Glomerular endothelial cell (primary cell): ENCODE measurements at places on chromosomes 13 and 19. TPM values are rescaled to one million over a fixed set of nuclear protein-coding genes. Genes with fewer than 3 reads are reported as not detected.
A peak's percentile ranks its signal among the peaks of the same experiment; 100 is the strongest.

DNA sequence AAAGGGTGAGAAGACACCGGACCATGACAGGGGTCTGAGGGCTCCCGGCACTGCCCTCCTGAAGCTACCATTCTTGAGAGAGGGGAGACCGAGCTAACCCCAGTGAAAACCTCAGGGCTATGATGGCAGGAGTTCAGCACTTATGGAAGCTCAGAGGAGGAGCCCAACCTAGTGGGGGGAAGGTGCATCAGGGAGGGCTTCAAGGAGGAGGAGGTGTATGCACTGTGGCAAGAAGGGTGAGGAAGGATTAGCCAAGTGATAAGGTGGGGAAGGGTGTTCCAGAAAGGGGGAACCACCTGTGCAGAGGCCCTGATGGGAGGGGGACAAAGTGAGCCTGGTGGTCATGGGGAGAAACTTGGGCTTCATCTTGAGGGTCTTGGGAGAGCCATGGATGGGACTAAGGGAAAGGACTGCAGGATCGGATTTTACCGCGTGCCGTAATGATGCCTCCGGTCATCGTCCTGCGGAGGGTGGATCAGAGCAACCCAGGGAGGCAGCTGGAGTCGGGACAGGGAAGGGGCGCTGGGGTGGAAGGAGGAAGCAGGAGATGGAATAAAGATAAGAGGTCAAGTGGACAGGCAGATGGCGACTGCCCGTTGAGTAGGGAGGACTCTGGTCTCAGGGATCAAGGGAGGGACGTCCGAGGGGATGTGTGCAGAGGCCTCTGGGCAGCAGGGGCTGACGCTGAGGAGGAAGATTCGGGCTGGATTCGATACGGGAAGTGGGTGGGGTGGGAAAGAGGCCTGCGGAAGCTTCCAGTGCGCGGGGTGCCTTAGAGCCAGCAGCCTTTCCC lies 13.3 kb upstream of the PSMD8 start:
- DNase-seq = no peak

DNA sequence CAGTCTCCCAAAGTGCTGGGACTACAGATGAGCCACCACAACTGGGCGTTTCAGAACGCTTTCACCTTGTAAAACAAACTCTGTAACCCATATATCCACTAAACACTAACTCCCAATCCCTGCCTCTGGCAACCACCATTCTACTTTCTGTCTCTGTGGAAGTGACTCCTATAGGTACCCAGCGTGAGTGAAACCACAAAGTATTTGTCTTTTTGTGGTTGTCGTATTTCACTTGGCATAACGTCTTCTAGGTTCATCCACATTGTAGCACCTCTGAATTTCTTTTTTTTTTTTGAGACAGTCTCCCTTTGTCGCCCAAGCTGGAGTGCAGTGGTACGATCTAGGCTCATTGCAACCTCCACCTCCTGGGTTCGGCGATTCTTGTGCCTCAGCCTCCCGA lies 44.8 kb downstream of the BRD4 start:
- no peak for DNase-seq

DNA sequence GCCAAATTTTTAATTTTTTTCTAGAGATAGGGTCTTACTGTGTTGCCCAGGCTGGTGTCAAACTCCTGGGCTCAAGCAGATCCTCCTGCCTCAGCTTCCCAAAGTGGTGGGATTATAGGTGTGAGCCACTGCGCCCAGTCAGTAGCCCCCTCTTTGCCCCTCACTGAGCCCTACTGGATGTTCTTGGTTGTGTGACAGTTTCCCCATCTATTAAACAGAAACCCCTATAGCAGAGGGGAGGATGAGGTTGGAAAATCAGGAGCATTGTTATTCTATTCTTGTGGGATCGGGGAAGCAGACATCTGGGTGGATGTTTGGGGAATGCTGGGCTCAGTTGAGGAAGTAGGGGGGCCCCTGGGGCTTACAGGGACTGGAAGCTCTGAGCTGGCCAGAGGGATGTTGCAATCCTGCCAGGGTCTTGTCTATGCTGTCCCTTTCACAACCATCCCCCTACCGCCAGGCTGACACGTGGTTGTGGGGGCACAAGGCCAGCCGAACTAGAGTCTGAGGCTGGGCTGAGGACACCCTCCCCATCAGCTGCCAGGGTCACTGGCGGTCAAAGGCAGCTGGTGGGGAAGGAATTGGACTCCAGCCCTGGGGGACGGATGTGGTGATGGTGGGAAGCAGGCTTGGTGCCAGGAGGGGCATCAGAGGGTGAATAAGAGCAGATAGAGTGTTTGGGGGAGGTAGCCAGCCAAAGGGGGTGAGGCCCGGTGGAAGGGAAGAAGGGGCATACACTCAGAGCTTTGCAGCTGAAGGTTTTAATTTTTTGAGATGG lies 10.9 kb downstream of the APOC1 start:
- no peak for DNase-seq

GRCh38 chr19:53034948-53035675 lies 9.4 kb upstream of the ERVV-2 start:
- no peak for DNase-seq

DNA sequence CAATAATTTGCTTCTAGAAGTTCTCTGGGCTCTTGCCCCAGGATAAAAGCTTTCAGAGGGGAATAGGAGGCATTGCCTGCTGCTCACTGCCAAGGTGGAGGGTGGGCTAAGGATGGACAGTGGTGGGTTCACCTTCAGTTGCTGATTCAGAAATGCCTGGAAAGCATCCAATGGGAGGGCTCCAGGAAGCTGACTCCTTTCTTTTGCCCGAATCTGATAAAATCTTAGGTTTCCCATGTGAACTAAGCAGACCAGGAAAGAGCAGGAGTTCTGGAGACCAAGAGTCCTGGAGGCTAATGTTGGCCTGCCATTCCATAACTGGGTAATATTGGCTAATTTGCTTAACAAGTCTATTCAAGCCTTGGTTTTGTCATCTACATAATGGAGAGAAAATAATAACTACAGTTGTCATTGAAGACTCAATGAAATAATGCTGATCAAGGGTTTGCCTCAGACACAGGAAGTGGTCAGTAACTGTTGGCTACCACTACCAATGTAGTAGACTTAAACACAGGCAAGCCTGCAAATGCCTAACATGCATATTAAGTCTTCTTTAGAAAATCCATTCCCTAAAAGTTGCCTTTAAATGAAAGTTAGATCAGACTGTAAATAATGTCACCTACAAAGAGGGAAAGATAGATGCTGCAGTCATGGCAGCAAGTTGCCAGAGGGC lies 528.4 kb upstream of the NBEA start:
- no peak for DNase-seq

DNA sequence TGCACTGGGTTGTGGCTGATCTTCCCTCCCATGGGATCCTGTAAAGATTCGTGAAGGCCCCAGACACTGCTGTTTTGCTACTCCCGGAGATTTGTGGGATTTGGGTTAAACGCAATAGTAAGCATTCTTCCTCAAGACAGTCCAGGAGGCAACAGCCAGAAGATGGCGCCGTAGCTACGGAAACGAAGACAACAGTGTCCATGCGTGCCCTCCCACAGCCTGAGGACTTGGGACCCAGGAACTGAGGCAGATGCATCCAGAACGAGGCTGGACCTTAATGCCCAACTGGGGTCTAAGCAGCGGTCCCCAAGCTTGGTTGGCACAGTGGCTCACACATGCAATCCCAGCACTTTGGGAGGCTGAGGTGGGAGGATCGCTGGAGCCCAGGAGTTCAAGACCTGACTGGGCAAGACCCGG lies 57.6 kb upstream of the ZNF507 start:
- DNase-seq = peak; percentile 4

- DNase-seq = no peak
Observed at GRCh38 chr19:2164020-2164998, 576 bp downstream of the DOT1L start.

- no peak for DNase-seq
Observed at GRCh38 chr13:34038541-34039068, 220.7 kb downstream of the RFC3 start.

DNA sequence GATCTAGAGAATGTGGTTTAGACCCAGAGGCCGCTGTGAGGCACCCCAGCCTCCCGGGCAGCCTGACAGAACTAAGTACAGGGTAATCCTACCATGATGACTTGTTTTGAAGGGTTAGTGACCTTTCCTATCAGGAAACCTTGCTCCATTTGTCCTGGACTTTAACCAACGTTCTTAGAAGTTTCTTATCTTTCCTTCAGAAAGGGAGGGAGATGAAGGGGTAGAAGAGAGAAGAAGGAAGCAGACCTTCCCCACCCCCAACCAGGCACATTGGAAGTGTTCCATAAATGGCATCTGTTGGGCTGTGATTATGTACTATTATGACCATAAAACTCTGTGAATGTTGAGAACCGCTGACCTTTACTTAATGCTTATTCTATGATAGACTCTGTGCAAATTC lies 184.2 kb downstream of the OXGR1 start:
- no peak for DNase-seq

- DNase-seq = no peak
Observed at GRCh38 chr13:23859904-23860303, 29.3 kb downstream of the MIPEP start.

DNA sequence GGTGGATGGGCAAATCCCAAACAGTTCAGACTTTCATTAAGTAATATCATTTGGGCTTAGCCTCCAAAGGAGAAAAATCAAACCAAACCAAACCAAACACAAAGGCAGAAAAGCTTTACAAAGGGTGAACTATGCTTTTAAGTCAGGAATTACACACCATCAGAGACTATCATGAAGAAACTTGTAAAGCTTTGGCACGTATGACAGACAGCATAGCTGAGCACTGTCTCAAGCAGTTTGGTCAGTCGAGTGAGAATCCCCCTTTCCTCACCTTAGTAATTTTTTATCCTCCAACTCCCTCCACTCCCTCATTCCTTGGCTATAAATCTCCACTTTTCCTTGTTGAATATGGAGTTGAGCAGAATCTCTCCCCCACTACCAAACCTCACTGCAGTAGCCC lies 72.1 kb downstream of the MIPEP start:
- DNase-seq = no peak

GRCh38 chr13:111434578-111435159 lies 114.2 kb downstream of the TEX29 start:
- DNase-seq = no peak

- no peak for DNase-seq
Observed at GRCh38 chr19:4581666-4582553, 22.4 kb upstream of the SEMA6B start.

DNA sequence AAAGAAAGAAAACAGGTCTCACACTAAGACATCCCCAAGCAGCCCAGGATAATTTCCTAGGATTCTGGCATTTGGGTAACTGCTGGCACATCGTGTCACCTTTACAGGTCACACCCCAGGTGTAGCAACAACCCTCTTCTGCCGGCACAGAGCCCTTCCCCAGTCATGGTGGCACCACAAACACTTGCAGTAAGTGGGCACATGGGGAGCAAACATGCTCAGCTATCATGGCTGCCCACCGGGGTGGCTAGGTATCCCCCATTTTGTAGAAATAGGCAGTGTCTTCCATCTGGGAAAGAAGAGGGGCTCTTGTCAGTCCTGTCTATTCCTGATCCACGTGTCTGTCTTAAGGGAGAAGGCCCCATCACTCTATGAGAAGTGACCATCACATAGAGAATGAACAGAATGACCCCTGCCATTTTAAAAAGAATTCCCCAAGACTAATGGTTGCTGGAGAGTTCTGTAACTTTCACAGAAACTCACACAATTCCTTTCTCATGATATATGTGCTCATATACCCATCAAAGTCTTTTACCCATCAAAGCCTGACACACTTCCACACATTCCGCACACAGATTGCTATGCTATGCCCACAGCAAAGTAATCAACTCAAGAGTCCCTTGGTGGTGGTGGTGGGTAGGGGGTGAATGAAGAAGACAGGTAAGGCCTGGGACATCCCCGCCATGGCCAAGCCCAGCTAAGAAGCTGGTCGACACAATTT lies 33.3 kb downstream of the BRD4 start:
- DNase-seq = no peak

GRCh38 chr13:60412909-60413616 lies 16.0 kb downstream of the TDRD3 start:
- DNase-seq = no peak

- no peak for DNase-seq
Observed at GRCh38 chr13:48568370-48569103, 35.7 kb upstream of the RCBTB2 start.

- no peak for DNase-seq
Observed at GRCh38 chr13:63351081-63351480, 1935.4 kb upstream of the PCDH20 start.

DNA sequence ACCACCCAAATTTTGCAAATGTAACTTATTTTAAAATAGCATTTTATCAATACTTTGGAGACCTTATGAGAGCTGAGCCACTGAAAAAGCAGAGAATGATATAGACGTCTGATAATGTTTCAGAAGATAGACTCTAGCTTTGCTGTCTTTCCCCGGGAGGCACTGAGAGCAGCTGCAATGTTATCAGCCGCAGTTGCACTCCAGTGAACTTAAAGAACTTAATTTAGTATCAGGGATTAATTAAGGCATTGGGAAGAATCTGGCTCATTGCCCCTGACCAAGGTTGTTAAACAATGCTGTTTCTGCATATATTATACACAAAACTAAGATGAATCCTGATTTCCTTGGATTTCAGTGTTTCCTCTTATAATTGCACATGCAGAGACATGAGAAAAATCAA lies 75.7 kb upstream of the SGCG start:
- DNase-seq = no peak

GRCh38 chr13:66952507-66952906 lies 277.6 kb downstream of the PCDH9 start:
- no peak for DNase-seq

- DNase-seq = no peak
Observed at GRCh38 chr19:45020071-45020470, 18.8 kb upstream of the CLASRP start.

GRCh38 chr19:8333767-8334457 lies 9.2 kb downstream of the KANK3 start:
- no peak for DNase-seq

- DNase-seq = no peak
Observed at GRCh38 chr19:29401712-29402421, 123.9 kb upstream of the VSTM2B start.

- DNase-seq = no peak
Observed at GRCh38 chr19:2478278-2478755, 2.4 kb downstream of the GADD45B start.

GRCh38 chr19:31332096-31332495 lies 17.1 kb downstream of the TSHZ3 start:
- DNase-seq = no peak

DNA sequence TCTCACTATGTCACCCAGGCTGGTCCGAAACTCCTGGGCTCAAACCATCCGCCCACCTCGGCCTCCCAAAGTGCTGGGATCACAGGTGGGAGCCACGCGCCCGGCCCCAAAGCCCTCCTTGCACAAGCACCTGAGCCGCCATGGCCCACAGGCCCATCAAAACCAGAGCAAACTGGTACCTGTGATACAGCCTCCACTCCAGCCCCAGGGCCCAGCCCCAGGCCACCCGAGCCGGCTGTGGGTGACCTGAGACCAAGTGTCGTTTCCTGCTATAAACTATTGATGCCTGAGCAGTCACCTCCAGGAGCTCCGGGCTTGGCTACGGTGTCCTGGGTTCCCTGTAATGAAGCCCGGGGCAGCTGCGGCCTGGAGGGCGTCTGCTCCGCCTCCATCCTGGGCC lies 9.7 kb upstream of the PTBP1 start:
- no peak for DNase-seq

GRCh38 chr19:41615207-41615606 lies 11.7 kb downstream of the CEACAM4 start:
- DNase-seq = no peak

PNKP gene
- 68.3 and 81.3 TPM in 2 replicates for total RNA-seq

HIPK4 gene
- total RNA-seq = 0.05 TPM in 1 of 2 replicates, not detected in the other

PIH1D1 gene
- 66.3 and 85.3 TPM in 2 replicates for total RNA-seq

PALM gene
- total RNA-seq = 48.9 and 52.8 TPM in 2 replicates

ZNF667 gene
- 2.6 and 4.0 TPM in 2 replicates for total RNA-seq

GNA15 gene
- total RNA-seq = 0.06 and 0.53 TPM in 2 replicates

VPS36 gene
- 25.4 and 31.1 TPM in 2 replicates for total RNA-seq

IRS2 gene
- total RNA-seq = 0.92 and 2.3 TPM in 2 replicates

ZNF442 gene
- 0.48 and 1.1 TPM in 2 replicates for total RNA-seq

ZNF324 gene
- 14.3 and 19.5 TPM in 2 replicates for total RNA-seq

ZNF581 gene
- 22.8 and 39.4 TPM in 2 replicates for total RNA-seq

DAND5 gene
- total RNA-seq = 0.05 TPM in 1 of 2 replicates, not detected in the other
